Effector memory CD4-positive, alpha-beta T cell (primary cell): ENCODE measurements at places on chromosomes 6 and 20.

DNA sequence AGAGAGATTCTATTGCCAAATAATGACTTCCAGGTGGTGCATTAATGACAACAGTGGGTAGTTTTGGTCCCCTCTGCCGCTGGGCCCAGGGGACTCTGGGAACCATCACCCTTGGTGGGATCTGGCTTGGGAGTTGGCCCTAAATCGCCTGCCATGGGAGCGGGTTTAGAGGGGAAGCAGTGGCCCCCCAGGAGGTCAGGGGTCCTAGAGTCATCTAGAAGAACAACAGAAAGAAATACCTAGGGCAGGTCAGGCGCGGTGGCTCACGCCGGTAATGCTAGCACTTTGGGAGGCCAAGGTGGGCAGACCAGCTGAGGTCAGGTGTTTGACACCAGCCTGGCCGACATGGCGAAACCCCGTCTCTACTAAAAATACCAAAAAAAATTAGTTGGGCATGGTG lies 17.8 kb upstream of the ARFGEF2 start:
- DNase-seq: no peak

GRCh38 chr20:13683833-13684232 lies 45.1 kb upstream of the TASP1 start:
- DNase-seq: no peak

DNA sequence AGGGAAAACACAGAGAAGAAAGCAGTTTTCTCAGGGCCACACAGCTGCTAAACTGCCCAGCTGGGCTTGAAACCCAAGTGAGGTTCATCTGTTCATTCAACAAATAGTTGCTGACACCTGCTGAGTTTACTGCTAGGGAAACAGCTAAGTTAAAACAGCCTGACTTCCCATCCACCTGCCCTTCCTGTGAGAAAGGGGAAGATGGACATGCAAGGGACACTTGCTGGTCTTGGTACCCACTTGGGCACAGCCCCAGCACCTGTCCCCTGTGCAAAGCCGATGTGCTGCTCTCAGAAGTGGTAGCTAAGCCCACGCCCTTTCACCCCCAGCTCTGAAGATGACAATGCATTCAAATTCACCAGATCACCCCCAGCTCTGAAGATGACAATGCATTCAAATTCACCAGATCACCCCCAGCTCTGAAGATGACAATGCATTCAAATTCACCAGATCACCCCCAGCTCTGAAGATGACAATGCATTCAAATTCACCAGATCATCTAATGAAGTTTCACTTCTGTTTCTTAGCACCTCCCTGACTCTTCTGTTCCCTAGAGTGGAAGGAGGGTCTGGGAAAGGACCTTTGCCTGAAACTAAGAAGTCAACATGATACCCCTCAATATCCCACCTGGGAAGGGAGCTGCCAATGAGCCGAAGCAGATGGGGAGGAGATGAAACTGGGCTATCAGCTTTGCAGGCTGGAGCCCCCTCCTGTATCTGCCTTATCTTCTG lies 46.0 kb upstream of the TOP1 start:
- no peak for DNase-seq

GRCh38 chr6:146871611-146872425 lies 273.0 kb downstream of the ADGB start:
- no peak for DNase-seq

DNA sequence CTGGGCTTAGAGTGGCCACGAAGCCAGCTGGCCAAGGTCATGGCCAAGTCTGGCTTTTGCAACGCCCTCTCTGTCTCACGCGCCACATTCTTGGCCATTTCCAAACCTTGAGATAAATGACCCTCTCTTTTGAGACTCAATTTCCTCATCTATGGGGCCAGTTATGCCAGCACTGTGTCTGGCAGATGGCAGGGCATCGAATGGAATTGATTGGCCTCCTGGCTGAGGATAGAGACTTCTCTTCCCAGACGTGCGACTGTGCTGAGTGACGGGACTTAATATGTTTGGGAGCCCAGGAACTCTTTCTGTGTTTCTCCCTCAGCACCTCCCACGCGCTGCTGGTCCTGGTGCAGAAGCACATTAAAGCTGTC lies 7.6 kb downstream of the BPIFB2 start:
- no peak for DNase-seq

- DNase-seq: peak; percentile 47
Measured at GRCh38 chr6:722077-722524, 29.2 kb upstream of the EXOC2 start.

DNA sequence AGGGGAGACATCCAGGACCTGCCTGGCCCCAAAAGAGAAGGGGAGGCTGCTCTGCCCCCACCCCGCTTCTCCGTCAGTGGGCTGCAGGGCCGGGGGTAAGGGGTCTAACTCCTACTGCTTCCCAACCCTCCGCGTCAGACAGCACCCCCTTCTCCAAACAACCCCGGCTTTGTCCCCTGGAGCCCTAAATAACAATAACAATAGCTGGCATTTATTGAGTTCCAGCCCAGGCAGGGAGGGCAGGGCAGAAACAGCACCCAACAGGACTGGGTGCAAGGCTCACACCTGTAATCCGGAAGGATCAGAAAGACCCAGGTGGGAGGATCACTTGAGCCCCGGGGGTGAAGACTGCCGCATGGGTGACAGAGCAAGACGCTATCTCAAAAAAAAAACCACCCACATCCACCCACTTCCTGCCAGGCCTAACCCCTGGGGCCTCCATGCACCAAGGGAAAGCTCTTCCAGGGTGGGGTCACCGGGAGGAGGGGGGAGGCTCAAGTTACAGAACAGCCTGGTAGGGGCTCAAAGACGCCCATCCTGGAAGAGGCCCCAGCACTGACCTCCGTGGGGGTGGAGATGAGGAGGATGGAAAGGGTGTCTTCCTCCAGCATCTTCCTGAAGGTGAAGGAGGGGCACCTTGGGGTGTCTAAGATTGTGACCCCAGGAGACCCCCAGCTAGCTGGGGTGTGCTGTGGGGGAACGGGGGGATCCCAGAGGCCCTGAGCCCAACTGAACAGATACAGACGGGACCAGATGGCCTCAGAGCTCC lies 1.3 kb upstream of the FNDC11 start:
- DNase-seq: peak; percentile 54

GRCh38 chr6:111789598-111789997 lies 83.7 kb downstream of the FYN start:
- no peak for DNase-seq

DNA sequence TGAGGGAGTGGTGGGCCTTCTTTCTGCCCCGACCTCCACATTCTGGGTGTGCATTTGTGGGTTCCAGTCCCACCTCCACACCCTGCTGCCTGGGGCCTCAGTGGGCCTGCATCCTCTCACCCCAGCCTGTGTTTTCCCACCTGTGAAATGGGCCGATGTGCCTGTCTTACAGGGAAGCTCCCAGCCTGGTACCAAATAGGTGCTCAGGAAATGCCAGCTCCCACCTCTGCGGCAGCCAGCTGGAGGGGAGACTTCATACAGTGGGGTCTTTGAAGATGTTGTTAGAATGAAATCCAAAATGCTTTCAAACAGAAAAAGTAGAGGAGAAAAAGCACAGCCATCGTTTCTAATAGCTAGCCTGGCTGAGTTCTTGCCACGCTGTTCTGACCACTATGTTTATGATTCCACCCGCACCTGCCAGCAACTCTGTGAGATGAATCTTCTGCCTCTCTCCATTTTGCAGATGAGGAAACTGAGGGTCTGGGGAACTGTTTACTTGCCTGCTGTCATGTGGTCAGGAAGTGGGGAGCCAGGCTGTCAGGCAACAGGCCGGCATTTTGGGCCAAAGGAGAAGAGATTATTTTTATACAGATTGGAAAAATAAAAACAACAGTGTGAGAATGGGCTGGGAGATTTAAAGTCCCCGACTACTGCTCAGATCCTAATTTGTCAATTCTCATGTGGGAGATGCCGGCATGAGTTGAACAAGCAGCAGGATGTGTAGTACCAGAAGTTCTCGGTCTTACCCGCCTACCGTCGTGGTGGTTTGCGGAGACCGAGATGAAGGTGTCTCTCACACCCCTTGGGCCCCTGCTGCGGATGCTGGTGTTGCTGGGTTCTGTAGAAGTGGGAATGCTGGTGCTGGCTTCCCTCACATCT lies 4.6 kb downstream of the TMEM181 start:
- DNase-seq: peak; percentile 23

- DNase-seq: no peak
Measured at GRCh38 chr6:163661272-163661671, 246.8 kb downstream of the QKI start.

- DNase-seq: no peak
Measured at GRCh38 chr6:36493859-36494258, 51.1 kb downstream of the KCTD20 start.

DNA sequence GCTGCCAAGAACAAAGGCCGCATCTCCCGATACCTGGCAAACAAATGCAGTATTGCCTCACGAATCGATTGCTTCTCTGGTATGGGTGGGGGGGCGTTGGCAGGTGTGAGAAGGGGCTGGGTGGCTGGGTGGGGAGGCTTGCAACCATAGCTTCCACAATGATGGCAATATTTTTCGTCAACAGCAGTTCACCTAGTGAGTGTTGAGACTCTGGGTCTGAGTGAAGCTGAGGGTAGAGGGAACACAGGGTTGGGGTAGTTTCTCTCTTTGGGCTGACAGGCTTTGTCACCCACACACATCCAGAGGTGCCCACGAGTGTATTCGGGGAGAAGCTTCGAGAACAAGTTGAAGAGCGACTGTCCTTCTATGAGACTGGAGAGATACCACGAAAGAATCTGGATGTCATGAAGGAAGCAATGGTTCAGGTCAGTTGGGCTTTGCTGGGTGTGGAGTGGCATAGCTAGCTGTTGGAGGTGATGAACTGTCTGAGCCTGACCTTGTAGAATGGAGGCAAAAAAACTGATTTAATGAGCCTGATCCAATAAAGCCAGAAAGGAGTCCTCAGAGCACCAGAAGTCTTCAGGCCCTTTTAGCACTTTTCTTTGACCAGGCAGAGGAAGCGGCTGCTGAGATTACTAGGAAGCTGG lies 4.2 kb downstream of the NOP56 start:
- DNase-seq: no peak

GRCh38 chr6:145544514-145544913 lies 190.8 kb downstream of the EPM2A start:
- no peak for DNase-seq

GRCh38 chr6:140732155-140732554 lies 1357.7 kb upstream of the CITED2 start:
- no peak for DNase-seq
